ENCODE measurements at places on chromosomes 5 and 9. TPM values are rescaled to one million over a fixed set of nuclear protein-coding genes. Genes with fewer than 3 reads are reported as not detected.

- DNase-seq = no peak
These were observed 68.3 kb downstream of the TARS1 start for GRCh38 chr5:33509036-33509435.

DNA sequence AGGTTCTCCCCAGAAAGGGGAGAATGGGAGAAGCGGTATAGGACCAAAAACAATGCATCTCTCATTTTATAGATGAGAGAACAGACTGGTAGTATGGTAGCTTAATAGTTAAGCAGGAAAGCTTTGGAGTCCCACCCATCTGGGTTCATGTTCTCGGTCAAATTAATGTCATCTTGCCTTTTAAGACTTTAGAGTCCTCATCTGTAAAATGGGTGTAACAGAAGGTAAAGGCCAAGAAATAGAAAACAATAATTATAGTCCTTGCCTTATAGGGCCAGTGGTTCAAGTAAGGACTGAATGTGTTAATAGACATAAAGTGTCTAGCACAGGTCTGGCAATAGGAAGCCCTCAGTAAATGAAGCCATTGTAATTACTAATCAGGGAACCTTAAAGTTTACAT lies 16.4 kb downstream of the SMIM3 start:
- no peak for DNase-seq

- DNase-seq = no peak
These were observed 4.5 kb downstream of the SLC12A7 start for GRCh38 chr5:1107167-1108022.

The CSF1R gene
- 0.31 TPM for total RNA-seq

Measured in CD8-positive, alpha-beta T cell (primary cell).